Fibroblast of skin of scalp (primary cell): ENCODE measurements at places on chromosomes 4 and X.

GRCh38 chr4:88697141-88697540, 488 bp downstream of the NAP1L5 start:
- DNase-seq: peak; percentile 18

DNA sequence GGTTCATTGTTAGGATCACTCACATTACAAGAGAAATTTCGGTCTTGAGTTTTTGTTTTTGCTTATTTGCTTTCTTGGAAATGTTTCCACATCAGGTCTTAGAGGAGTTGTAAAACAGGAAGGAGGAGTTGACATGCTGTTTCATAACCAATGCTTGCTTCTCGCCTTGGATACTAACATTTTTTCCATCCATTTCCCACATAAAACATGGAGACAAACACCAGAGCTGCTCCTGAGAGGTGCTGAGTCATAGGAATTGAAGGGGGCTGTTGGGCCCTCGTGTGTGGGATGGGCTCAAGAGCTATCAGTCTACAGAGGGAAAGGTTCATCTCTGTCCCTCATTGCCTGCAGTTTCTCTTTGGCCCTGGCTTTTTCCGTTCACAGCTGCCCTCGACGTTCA, 29.9 kb downstream of the TBL1X start:
- DNase-seq: peak; percentile 7

GRCh38 chrX:74492720-74493201, 71.5 kb downstream of the SLC16A2 start:
- DNase-seq: no peak

DNA sequence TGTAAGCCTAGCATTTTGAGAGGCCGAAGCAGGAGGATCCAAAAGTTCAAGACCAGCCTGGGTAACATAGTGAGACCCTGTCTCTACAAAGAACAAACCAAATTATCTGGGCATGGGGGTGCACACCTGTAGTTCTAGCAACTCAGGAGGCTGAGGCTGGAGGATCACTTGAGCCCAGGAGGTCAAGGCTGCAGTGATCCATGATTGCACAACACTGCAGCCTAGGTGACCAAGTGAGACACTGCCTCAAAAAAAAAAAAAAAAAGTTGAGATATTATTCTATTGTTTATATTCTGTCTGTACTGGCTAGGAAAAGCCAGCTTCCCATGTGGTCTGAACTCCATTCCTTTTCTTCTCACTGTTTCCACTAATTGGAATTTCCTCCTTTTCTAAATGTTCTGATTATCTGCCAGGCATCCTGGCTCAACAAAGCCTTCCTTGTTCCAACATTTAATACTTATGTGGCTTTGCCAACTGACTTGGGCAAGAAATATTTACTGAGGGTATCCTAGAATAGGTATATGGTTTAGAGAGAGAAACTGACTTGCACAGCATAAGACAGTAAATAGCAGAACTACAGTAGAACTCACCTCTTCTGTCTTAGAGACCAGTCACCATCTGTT, 175.2 kb upstream of the ADAMTS3 start:
- DNase-seq: no peak

DNA sequence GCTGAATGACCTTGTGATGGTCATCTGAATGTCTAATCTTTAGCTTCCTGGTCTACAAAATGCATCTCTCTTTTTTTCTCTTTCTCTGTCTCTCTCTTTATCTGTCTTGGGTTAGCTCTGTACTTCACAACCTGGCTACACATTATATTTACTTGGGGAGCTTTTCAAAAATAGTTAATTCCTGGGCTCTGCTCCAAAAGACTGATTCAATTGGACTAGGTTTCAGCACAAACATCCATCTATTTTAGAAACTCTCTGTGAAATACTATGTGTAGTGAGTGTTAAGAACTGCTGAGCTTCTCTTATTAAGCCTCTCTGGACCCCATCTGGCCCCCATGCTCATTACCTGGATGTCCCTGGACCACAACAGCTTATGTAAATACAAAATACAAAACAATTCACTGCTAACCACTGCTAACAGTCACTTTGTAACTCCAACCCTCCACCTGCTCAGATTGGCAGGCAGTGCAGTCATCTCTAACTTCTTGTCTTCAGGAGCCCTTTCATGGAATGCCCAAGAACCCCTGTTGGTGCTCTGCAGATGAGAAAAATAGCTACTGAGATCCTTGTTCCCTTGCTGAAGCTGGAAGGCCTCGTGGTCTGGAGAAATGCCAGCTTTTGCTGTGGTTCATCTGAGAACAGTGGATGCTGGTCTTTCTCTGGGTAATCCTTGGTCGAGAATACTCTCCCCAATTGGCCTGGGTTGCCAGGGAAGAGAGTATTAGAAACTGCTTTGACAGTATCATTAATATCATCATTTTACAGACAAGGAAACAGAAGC, 14.8 kb upstream of the BOD1L1 start:
- DNase-seq: peak; percentile 53

- peak; percentile 63 for DNase-seq
Observed at GRCh38 chr4:76341063-76341462, 34.5 kb downstream of the STBD1 start.

GRCh38 chr4:13933191-13933590, 305.7 kb upstream of the BOD1L1 start:
- peak; percentile 67 for DNase-seq

- DNase-seq: no peak
Observed at GRCh38 chrX:10083809-10084208, 73.0 kb upstream of the CLCN4 start.

DNA sequence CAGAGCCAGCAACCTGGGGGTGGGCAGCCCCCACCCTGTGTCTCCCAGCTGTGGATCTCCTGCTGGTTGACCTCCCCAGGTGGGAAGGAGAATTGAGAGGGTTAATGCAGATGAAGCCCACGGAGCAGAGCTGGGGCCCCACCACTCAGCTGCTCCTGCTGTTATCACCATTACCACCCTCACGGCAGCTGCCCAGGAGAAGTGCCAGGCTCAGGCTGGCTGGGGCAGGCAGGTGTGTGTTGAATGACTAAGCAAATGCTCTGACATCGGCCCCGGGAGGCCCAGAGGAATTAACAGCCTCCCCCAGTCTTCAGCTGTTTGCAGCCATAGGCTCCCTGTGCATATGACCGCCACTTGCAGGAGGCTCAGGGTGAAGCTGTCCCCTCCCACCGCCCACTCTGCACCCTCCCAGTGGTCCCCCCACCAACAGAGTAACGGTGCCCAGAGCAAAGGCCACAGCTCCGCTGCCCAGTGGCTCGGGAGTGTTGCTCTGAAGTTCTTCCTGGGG, 133.8 kb downstream of the CPZ start:
- no peak for DNase-seq

- no peak for DNase-seq
Observed at GRCh38 chr4:163673848-163674697, 179.6 kb downstream of the TMA16 start.

GRCh38 chrX:118751950-118752783, 24.8 kb downstream of the IL13RA1 start:
- DNase-seq: no peak

GRCh38 chr4:109798866-109799265, 2.9 kb downstream of the CFI start:
- DNase-seq: no peak

GRCh38 chr4:17448689-17449088, 63.2 kb downstream of the QDPR start:
- DNase-seq: peak; percentile 53

- DNase-seq: no peak
Observed at GRCh38 chr4:95050980-95051701, 293.4 kb downstream of the BMPR1B start.

DNA sequence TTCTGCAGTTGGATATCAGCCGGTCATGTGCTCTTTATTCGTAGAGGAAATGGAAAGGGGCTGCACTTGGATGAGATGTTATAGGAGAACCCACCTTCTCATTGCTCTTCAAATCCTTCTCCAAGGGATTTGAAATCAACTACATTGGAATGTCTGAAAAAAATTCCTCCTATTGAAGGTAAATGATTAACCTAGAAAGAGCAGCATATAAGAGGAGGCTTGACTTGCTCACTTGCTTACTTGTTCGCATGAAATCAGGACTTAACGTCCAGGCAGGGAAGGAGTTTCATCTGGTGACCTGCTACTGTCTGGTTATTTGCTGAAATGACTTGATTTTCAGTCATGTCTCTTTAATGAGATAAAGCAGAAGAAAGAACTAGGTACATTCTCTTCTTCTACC, 338.4 kb upstream of the NOCT start:
- DNase-seq: no peak

GRCh38 chr4:114921790-114922591, 191.4 kb downstream of the NDST4 start:
- DNase-seq: no peak

GRCh38 chr4:53589511-53589910, 1.8 kb downstream of the LNX1 start:
- DNase-seq: no peak

DNA sequence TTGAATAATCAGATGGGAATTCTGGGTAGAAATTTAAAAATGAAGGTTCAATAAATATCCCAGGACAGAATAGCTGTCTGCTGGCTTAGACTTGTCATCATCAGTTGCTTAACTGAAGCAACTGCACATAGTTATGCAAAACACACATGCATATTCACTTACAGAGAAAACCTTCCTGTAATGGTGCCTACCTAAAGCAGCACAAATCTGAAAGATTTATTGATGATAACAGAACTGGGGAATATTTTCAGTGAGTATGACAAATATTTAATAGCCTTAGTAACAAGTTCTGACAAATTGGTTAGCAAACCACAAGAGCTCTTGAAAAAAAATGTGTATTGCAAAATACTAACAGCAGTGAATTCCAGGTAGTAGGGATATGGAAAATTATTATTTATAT, 606.8 kb upstream of the BOD1L1 start:
- peak; percentile 34 for DNase-seq
